ENCODE measurements at places on chromosomes 4 and X.

- DNase-seq = no peak
These were observed 51.5 kb downstream of the STARD8 start for GRCh38 chrX:68698942-68699341.

GRCh38 chr4:189083769-189084168 lies 856.9 kb upstream of the FRG1 start:
- no peak for DNase-seq

DNA sequence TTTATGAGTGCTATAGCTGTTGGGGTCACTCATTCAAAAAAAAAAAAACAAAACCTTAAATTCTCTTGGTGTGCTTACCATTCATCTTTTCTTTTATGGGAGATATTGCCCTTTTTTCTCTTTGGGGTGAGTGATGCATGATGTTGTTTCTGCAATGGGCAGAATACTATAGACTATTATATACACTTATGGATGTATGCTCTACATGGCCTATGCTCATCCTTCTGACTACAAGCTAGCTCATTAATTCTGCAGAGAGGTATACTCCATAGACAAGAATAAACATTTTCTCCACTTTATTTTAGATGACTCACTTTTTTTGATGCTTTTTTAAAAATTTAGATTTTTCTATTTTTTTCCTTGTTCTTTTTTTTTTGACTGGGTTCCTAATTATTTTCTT lies 160.3 kb upstream of the ANK2 start:
- DNase-seq = no peak

DNA sequence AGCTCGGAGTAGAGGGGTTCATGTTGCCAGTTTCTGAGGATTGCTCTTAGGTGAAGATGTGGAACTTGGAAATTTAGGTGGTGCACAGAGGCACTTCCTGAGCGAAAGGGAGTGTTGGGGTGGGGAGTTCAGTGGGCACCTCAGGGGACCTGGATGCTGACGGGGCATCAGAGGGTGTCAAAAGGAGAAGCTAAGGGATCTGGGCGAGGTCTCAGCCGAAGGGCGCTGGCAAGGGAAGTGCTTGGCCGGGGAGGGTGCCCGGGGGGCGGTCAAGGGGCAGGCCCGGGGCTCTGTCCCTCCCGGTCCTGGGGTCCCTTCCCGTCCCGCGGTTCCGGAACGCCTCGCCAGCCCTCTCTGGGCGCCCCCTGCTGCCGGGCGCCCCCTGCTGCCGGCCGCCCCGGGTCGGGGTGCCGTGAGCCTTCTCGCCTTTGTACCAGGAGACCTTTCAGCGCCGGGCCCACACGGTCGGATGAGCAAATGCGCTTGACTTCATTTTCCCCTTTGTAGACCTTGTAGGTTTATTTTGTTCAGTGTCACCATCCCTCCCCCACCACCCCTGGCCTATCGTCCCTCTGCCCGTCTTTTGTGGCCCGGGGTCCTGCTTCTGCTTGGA lies 3.0 kb upstream of the PHOX2B start:
- DNase-seq = peak; percentile 65

DNA sequence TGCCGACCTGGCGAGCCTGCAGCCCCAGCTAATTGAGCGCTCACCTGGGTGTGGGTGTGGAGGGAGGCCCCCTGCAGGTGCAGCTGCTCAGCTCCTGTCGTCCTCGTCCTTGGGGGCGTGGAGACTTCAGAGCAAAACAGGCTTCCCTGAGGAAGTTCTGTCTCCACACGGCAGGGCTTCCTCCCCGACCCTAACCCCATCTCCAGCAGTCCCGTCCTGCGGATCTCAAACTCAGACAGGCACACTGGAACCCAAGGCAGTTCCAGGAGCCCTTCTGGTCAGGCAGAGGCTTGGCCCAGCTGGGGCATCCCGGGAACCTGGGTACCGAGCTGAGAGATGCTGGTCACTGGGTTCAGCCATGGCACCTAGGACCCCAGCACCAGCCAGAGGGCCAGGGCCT lies 24.4 kb downstream of the TACC3 start:
- no peak for DNase-seq

DNA sequence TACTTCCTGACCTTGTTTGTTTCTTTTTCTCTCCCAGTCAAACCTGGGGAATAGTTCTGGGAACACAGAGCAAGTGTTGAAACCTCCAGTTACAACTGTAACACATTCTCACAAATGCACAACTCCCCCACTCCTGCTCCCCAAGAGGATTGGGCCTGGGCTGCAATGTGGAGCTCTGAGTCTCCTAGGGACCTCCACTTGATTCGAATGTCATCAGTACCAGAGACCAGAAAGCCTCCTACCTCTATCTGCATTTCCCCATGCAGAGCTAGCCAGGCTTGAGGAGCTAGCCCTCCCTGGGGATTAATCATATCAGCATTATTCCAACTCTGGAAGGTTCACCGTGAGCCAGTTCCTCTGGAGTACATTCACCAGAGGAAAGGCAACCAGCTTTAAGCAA lies 41.7 kb upstream of the CITED1 start:
- DNase-seq = no peak

DNA sequence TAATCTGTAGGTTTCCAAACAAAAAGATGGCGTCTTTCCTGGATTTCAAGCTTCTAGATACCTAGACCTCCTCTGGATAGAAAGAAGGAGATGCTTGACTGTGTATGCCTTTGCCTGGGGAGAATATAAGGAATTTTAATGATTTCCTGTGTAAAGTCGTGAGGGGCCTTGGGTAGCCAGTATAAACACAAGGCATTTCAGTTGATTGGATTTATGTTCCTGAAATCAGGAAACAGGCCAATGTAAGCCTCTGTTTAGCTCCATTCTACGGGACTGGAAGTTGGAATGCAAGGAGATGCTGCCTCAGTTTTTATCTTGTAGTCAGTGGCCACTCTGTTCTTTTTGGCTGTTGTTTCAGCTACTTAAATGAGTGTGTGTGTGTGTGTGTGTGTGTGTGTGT lies 137.2 kb downstream of the GUCY2F start:
- DNase-seq = no peak

GRCh38 chr4:26321373-26322221 lies 783 bp downstream of the RBPJ start:
- peak; percentile 81 for DNase-seq

DNA sequence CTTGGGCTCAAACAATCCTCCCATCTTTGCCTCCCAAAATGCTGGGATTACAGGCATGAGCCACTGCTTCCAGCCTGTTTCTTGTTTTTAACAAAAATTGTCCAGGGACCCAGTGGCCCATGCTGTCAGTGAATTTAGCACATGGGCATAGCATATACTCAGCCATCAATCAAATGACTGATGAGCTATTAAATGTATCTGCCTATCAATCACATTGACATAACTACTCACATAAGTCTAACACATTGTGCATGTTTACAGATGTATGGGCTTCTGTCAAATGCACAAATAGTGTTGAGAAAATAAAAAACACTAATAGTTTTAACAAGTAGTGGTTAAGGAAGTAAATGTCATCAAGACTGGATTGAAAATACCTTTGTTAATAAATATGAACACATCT lies 249.4 kb downstream of the COX18 start:
- no peak for DNase-seq

Measured in neural progenitor cell (in vitro differentiated cells).